ENCODE measurements at places on chromosomes 12 and 14. TPM values are rescaled to one million over a fixed set of nuclear protein-coding genes. Genes with fewer than 3 reads are reported as not detected.
A peak's percentile ranks its signal among the peaks of the same experiment; 100 is the strongest.

DNA sequence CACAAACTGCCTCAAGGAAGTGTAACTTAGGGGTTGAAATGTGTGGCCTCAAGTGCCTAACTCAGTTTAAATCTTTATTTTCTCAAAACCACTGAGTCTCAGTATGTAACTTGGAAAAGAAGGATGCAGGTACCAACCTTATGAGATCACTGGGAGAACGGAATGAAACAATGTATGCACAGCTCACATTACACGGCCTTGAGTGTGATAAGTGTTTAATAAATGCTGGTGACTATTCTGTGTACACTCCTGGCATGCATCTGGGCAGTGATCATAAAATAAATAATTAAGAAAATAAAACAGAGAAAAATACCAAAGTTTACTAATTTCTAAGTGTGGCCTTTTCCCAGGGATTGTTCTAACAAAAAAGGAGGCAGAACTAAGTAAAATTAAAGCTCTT is 974.5 kb upstream of the FLRT2 start:
- DNase-seq = no peak

DNA sequence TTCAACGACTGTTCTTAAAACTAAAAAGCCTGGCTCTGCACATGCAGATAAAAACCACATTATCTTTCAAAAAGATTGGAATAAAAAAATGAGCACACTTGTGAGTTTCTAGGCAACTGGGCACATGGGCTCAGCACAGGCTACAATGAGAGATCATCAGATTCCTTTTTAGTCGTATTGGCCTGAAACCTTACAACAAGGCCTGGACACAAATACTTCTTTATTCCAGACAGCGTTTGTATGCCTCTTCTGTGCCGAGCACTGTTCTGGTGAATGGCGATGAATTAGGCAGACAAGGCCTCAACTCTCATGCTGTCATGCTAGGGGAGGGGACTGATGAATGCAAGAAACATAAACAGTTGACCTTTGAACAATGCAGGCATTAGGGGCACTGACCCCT is 463.0 kb downstream of the AACS start:
- DNase-seq = no peak

DNA sequence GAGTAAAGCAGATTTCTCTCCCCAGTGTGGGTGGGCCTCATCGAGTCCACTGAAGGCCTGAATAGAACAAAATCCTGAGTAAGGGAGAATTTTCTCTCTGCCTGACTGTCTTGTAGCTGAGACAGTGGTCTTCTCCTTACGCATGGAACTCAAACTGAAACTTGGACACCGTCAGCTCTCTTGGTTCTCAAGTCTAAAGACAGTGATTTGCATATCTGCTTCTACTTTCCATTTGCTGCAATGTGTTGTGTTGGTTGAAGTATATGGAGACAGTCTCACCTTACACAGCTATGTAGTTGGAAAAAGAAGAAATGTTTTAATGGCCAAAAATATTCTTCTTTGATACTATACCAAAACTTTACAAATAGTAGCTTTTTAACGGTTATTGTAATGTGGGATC is 160.2 kb upstream of the LMNTD1 start:
- no peak for DNase-seq

DNA sequence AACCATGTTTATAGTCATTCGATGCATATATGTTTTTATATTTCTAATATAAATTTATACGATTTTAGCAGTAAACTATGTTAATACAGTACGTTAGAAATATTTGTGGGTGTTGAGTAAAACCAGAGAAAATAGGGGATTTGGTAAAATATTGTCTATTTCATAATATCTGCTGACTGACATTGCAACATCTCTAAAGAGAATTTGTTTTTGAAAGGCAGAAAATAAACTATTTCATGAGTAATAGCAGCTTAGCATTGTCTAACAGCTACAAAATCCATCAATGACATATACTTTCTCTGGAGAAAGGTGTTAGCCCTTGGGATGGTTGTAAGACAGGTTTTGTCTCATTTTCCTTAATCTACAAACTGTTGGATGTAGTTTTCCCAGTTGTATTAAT is 144.9 kb downstream of the PDE3A start:
- DNase-seq = no peak

DNA sequence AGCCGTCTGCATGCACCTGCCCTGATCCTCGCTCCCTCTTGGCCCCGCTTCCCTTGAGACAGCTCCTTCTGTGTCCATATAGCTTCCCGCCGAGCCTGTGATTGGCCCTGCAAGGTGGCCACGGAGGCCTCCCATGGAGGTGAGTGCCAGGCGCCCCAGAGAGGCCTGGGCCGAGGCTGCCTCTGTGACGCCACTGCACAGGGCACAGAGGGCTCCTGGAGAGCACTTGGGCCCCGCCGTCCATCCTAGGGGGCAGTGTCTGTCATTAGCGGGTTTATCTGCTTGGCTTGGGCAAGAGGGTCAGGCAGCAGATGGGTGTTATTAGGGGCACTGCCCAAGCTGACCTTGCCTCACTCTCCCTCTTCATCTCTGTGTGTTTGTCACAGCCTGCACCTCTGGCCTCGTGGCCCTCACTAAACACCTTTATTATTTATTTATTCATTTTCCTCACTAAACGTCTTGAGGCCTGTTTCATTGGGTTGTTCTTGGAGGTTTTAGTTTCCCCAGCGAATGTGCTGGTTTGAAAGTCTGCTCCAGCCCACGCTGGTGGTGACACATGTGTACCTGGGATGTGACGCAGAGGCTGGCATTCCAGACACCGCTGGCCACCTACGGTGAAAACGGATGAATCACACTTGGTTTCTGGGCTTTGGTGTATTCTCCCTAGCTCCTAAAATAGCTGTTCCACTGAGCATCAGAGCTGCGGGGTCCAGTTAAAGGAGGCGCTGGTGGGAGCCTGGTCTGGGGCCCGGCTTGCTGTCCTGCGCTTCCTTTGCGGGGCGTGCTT is 5.9 kb downstream of the ZFYVE21 start:
- DNase-seq = no peak

Gene WNT1
- not detected for polyA plus RNA-seq

Gene FBRSL1
- 90.2 TPM for polyA plus RNA-seq

DNA sequence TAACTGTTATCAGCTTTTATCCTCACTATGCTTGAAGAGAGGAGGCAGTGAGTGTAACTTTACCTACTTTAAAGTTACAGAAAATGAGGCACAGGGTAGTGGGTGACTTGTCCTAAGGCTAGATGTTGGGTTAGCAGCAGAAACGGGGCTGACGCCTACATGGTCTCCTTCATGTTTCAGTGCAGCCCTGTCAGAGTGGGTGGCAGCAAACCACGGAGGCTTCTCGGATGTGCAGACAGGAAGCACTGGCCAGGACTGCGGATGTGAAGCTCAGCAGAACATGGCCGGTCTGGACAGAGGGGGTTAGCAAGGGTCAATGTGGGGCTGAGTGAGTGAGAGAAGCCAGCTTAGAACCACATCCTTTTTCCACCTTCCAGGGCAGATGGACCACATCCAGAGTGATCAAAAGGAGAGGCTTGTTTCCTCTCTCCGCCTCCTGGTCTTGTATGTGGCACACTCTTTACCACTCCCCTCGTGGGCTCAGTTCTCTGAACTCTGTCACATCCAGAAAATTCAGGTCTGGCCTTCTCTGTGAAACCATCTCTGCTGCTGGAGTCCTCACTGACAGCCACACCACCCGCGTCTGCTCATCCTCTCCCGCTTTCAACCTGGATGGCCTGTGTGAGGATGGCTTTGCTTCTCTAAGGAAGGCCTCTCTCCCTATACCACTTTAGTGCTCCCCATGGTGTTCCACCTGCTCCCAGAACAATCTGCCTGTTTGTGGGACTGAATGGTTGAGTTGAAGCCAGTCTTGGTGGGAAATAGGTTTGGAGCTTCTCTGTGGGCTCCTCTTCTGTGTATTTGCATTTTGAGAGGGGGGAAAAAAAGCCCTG is 14.1 kb downstream of the SUSD6 start:
- no peak for DNase-seq

Gene SETD3
- 57.4 TPM for polyA plus RNA-seq

DNA sequence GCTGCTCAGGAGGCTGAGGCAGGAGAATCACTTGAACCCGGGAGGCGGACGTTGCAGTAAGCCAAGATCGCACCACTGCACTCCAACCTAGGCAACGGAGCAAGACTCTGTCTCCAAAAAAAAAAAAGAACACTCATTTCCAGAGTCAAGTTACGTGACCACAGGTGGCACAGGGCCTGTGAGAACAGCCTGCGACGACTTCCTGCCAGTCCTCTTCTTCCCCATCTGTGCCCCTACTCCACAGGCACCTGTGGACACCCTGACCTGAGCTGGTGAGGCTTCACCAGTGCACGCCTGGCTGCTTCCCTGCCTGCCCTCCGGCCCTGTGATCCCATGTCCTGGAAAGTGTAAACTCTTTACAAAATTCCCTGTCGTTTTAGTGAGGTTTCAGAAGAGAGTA is 77.7 kb downstream of the PPP2R5C start:
- no peak for DNase-seq

DNA sequence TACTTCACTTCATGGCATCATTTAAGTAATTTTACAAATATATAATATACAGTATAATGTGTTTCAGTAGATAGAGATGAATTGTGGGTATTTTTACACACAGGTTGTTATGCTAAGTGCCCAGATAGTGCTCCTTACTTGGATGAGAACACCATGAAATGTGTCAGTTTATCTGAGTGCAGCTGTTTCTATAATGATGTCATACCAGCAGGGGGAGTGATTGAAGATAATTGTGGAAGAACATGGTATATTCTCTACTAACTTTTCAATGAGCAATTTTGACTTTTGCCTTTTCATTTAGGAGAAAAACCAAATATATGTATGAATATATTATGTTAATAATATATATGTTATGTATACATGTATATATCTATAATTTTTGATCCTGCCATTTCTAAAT is 221.6 kb downstream of the LRRK2 start:
- DNase-seq = peak; percentile 8

Gene PHC1
- polyA plus RNA-seq = 67.8 TPM

Gene MYF6
- not detected for polyA plus RNA-seq

Gene RNF212B
- polyA plus RNA-seq = 3.4 TPM

GRCh38 chr14:68497011-68497410 is 295.9 kb downstream of the ZFP36L1 start:
- DNase-seq = no peak

DNA sequence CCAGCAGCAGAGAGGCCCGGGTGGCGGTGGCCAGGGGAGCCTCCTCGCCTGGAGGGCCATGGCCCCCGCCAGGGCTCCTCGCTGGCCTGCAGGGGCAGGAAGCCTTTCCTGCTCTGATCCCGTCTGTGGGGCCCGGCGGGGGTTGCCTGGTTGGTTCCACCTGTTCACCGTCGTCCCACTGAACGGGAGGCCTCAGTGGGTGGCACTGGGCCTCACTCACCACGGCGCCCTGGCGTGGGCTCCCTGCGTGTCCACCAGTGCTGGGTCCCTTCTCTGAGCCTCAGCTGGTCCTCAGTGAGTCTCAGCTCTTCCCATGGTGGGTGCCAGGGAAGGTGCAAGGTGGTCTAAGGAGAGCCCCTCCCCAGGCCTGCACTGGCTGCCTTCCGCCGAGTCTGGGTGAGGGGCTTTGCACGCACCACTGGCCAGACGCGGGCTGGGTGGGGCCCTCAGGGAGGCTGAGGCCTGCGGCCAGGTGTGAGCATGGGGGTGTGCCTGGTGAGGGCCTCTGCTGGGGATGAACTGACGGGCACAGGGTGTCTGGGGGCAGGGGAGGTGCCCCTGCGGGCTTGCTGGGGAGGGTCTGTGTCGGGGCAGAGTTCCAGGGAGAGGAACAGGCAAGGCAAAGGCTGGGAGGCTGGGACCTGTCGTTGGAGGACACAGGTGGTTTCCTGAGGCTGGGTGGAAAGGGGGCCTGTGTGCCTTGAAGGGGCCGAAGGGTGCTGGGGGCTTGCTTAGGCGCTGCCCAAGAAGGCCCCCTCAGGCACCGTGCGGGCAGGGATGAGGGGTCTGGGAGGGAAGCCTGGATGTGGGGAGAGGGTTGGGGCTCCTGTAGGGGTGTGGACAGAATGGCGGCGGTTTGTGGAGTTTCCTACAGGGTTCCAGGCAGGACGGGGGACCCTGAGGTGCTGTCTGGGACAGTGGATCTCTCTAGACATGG is 339.8 kb downstream of the TMEM121 start:
- no peak for DNase-seq

Gene ERBB3
- polyA plus RNA-seq = 113 TPM

DNA sequence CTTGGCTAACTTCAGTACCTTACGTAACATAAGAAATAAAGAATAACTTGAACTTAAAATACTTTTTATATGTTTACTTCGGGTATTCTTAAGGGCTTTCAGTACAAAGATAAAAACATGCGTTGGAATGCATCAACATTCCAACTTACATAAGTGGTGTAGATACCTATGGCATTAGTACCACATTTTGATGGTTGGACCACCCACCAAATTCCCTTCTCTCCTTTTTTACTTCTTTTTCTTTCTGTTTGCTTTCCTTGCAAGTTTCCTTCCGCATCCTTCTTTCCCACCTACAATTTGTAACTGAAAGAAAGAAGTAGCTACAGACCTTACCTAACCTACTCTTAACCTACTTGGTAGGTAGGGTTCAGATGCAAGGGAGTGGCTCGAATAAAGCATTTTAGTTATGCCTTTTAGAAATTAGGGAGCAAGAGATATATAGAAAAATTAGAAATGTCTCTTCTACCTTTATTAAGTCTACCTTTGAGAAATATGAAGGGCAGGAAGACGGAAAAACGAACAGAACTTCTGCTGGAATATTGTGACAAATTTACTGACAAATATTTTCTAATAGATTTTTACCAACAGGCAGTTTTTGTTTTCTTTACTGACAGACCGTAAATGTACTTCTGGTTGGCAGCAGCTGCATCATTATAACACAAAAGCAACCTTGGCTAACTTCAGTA is 2.1 kb upstream of the ARHGAP5 start:
- no peak for DNase-seq

GRCh38 chr12:67750513-67751183 is 102.1 kb downstream of the DYRK2 start:
- DNase-seq = no peak

DNA sequence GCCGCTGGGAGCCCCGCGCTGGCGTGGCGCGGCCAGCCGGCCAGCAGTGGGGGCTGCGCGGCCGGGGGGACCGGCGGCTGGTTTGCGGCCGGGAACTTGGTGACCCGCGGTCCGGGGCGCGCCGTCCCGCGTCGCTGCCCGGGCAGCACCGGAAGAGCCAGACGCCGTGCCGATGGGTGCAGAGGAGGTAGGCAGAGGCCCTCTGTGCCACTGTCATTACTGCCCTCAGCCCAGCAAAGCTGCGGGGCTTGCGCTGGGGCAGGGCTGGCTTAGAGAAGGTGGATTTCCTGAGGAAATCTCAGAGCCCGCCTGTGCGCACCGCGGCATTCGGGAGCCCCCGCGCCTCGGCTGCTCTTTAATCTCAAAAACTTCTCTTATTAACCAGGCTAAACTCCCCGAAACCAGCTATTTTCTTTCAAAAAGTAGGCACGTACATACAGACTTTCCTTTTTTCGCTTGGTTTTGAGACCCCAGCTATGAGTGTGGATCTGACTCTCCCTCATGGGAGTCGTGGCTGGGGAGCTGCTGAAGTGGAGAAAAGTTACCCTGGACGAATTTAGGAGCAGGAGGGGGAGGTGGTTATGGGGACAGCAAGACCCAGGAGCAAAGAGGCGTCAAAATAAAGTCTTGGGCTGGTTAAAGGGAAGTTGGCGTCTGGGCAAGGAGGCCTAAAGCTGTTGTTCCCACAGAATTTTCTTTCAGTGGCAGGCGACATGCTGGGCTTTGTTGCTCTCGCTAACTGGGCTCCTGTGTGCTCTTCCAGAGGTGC is 802 bp downstream of the SUSD6 start:
- no peak for DNase-seq

- no peak for DNase-seq
Observed at GRCh38 chr12:74286254-74286653, 251.4 kb upstream of the ATXN7L3B start.

- DNase-seq = no peak
Observed at GRCh38 chr12:32249777-32250176, 143.1 kb downstream of the BICD1 start.

Gene TRAF3
- 18.0 TPM for polyA plus RNA-seq

GRCh38 chr12:12626471-12626870 is 14.8 kb downstream of the CREBL2 start:
- no peak for DNase-seq
